Cardiac muscle cell (in vitro differentiated cells and primary cell): ENCODE measurements at places on chromosomes 7 and 10. TPM values are rescaled to one million over a fixed set of nuclear protein-coding genes. Genes with fewer than 3 reads are reported as not detected.

GRCh38 chr10:52865213-52865612 lies 92.6 kb upstream of the MBL2 start:
- no peak for DNase-seq

- no peak for DNase-seq
These were observed 45.0 kb downstream of the MRC1 start for GRCh38 chr10:17854044-17854652.

Gene FAM20C
- 15.0 and 15.7 TPM in 2 replicates for total RNA-seq

DNA sequence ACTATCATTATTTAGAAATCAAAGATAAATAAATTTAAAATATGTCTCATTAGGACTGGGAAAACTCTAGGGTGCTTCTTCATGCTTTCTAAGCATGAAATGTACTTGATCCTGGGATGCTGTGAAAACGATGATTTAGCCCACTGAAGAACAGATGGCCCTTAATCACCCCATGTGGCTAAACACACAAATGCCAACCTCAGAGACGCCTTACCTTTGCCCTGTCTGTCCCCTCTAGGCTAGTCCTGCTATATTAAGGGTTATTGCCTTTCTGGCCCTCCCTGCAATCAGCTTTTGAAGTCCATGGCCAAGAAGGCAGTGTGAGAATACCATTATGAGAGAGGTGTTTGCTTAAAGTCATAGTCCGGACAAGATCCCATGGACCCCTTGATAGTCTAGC lies 217.2 kb downstream of the TWIST1 start:
- no peak for DNase-seq

GRCh38 chr7:107405559-107405958 lies 64.3 kb upstream of the GPR22 start:
- no peak for DNase-seq
